ENCODE measurements at places on chromosomes 16 and 17. TPM values are rescaled to one million over a fixed set of nuclear protein-coding genes. Genes with fewer than 3 reads are reported as not detected.

Gene SLC12A3
- total RNA-seq, result 0.49 TPM

Gene KRTAP1-1
- total RNA-seq, result not detected

Gene GPRC5B
- 4.8 TPM for total RNA-seq

Gene SLC38A7
- total RNA-seq, result 10.2 TPM

Gene ZNF207
- 283 TPM for total RNA-seq

Gene PPY
- total RNA-seq, result not detected

Gene TBC1D3L
- 39.1 TPM for total RNA-seq

Measured in naive thymus-derived CD4-positive, alpha-beta T cell (primary cell).